ENCODE measurements at places on chromosomes 6 and 20. TPM values are rescaled to one million over a fixed set of nuclear protein-coding genes. Genes with fewer than 3 reads are reported as not detected.

GRCh38 chr6:149940672-149940982 is 1.2 kb upstream of the ULBP2 start:
- DNase-seq = no peak
- H3K4me1 ChIP-seq = peaks cover 32% of the 10 kb centered on the region
- peaks cover 77% of the 10 kb centered on the region for H3K27me3 ChIP-seq
- no peaks in the 10 kb centered on the region for H3K36me3 ChIP-seq
- H3K4me3 ChIP-seq = no peak overlapping the region

The SLC26A8 gene
- total RNA-seq = 0.77 TPM

DNA sequence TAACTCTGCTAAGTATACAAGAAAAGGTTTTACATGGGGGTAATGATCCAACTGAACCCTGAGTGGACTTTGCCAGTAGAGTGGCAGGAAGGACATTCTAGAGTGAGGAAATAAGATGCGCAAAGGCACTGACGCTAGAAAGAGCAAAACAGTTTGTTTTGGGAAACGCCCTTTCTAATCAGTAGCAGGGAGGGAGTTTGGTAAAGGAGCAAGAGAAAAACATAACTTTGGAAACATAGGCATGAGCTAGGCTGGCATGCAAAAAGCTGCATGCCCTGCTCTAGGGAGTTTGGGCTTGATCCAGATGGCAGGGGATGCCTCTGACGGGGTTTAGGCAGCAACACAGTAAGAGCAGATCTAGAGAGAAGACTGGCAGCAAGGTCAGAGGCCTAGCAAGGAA is 135.2 kb downstream of the DST start:
- H3K4me1 ChIP-seq = no peaks in the 10 kb centered on the region
- no peak overlapping the region for H3K27ac ChIP-seq
- no peak overlapping the region for H3K4me3 ChIP-seq
- H3K36me3 ChIP-seq = peaks cover 2% of the 10 kb centered on the region

- no peak for DNase-seq
- H3K4me3 ChIP-seq = no peak overlapping the region
- no peak overlapping the region for H3K27ac ChIP-seq
- H3K4me1 ChIP-seq = peaks cover 7% of the 10 kb centered on the region
- peaks cover 2% of the 10 kb centered on the region for H3K36me3 ChIP-seq
- H3K27me3 ChIP-seq = no peaks in the 10 kb centered on the region
These were observed 166.4 kb downstream of the ATXN1 start for GRCh38 chr6:16594849-16595248.

DNA sequence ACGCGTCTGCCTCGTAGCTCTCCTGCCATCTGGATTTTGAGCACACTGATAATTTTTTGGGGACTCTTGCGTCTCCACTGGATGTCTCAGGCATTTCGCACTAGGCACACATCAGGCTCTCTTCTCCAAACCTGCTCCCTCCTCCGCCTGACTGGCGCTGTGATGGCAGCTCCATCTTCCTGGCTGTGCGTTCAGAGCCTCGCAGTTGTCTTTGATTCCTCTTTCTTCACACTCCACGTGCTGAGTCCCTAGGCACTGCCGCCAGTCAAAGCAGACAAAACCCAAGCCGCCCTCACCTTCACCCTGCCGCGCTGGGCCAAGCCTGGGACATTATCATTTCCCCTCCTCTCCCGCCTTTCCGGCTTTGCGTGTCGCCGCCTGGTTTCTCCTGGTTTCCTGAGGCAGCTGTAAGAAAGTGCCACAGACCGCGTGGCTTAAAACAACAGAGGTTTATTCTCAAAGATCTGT is 778 bp downstream of the PSMG4 start:
- peak overlapping the region; percentile 9 for H3K27ac ChIP-seq
- no peak for DNase-seq
- no peaks in the 10 kb centered on the region for H3K27me3 ChIP-seq
- H3K4me3 ChIP-seq = peak overlapping the region; percentile 65
- H3K4me1 ChIP-seq = peaks cover 31% of the 10 kb centered on the region
- H3K36me3 ChIP-seq = peaks cover 24% of the 10 kb centered on the region

GRCh38 chr20:54173653-54174456 is at the start of gene CYP24A1:
Gene CYP24A1, minus strand, starts transcription at chr20:54173986. Its CDS starts 407 bp downstream, at chr20:54173579.
- no peak within 1 kb of the TSS for H3K4me3 ChIP-seq
- no peaks in the 10 kb centered on the region for H3K36me3 ChIP-seq
- no peak for DNase-seq
- no peak within 1 kb of the TSS for H3K27ac ChIP-seq

The POPDC3 gene
- 9.0 TPM for total RNA-seq

DNA sequence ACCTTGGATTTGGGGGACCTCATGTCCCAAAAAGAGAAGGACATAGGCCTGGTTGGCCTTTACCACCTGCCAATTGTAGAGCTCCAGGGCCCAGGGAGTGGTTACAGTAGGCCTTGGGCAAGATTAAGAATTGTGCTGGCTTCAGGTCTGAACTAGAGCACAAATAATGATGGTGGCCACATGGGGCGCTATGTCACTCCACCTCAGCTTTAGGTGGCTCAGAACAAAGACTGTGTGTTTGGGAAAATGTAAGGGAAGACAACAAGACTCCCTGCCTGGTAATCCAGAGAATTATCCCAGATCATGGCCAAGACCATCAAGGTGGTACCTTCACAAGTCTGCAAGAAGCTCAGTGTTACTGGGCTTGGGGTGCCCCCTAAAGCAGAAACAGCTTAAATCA is 224.9 kb upstream of the OPRM1 start:
- H3K27ac ChIP-seq = no peak overlapping the region
- no peak for DNase-seq
- H3K4me3 ChIP-seq = no peak overlapping the region
- H3K27me3 ChIP-seq = no peaks in the 10 kb centered on the region
- H3K36me3 ChIP-seq = no peaks in the 10 kb centered on the region

DNA sequence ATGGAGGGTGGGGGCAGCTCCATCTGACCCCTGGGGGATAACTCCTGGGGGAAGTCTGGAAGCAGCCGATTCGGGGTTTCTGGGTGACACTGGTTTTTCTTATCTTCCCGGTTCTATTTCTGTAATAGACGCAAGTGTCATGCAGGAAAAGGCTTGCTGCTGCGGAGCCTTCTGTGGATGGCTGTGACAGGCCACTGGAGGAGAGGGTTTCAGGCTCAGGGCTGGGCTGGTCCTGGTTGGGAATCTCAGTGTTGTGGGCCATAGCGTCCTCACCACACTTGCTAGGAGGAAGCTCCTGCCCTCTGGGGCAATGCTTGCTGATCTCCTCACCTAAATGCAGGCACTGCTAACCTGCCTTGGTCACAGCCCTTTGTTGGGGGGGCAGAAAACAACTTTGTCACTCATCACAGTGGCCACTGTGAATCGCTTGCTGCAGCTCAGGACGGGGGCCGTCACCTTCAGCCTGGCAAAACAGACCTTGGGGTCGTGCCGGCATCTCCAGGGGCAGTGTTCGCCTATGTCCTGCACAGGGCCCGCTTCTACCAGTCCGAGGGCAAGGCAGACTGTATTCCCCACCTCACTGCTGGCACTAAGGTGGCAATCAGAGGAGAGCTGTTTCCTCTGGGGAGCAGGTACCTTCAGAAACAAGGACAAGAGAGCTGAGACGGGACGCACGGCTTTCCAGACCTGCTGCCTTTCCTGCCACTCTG is 4.4 kb upstream of the TUBB1 start:
- no peaks in the 10 kb centered on the region for H3K27me3 ChIP-seq
- no peak overlapping the region for H3K27ac ChIP-seq
- no peak overlapping the region for H3K4me3 ChIP-seq
- no peak for DNase-seq

The C6orf15 gene
- not detected for total RNA-seq

The ISM1 gene
- total RNA-seq = 6.0 TPM
